ENCODE measurements at places on chromosomes 7 and 10.

DNA sequence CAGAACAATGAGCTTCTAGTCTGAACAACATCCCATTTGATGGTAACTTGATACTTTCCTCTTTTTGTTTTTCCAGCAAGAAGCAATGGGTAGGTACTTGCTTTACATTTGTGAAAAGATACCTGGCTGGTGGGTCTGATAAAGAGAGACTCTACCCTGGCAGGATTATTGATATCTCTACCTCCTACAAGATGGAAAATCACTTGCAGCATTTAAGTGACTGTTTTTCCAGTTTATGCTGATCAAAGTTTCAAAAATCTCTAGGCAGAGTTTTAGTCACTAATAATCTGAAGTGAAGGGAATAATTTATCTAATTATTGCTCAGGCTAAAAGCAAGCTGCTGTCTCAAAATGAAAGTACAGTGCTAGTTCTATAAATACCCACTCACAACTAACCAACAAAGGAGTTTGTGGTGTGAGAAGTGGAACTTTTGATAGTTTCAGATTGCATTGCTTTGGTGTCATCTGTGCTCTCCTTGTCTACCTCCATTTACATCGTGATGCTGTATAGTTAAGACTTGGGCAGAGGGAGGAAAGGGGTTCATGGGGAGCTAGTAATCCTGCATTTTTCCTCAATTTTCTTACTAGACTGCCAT, 86.0 kb upstream of the ANKRD1 start:
- peak; percentile 74 for DNase-seq

DNA sequence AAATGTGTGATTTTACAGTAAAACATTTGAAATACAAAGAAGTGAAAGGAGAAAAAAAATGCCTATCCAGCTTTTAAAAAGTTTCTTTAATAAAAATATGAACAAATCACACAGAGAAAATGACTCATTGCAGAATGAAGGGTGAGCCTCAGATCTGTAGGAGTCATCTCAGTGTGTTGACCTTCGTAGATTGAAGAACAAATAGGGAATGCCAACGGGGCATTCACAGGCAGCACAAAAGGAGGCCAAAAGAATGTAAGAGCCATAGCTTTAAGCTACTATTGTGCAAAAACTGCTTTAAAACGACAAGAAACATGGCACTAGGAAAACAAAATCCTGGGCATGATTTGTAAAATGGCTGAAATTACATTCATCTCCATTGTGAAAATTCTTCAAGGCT, 782.7 kb upstream of the CELF2 start:
- no peak for DNase-seq

DNA sequence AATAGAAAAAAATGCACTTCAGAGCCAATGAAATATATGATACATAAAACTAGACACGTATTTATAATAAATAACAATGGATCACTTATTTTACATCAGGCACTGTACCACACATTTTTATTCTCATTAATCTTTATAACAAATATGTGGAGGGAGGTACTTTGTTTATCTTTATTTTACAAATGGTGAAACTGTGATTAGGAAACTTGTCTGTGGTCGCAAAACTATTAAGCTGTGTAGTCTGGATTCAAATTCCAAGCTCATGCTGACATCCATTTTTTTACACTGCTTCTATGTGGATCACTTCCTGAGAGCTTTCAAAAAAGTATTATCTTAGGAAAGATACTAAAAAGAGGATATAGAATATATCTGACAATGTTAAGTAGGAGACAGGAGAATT, 978.6 kb downstream of the SORCS1 start:
- no peak for DNase-seq

- peak; percentile 12 for DNase-seq
Measured at GRCh38 chr7:1535701-1536454, 5.4 kb downstream of the MAFK start.

- DNase-seq = peak; percentile 31
Measured at GRCh38 chr7:5528815-5529442, 105.3 kb upstream of the TNRC18 start.

- DNase-seq = no peak
Measured at GRCh38 chr10:2926918-2927660, 140.3 kb upstream of the PFKP start.

GRCh38 chr10:63901881-63902280, 380.7 kb downstream of the REEP3 start:
- no peak for DNase-seq

DNA sequence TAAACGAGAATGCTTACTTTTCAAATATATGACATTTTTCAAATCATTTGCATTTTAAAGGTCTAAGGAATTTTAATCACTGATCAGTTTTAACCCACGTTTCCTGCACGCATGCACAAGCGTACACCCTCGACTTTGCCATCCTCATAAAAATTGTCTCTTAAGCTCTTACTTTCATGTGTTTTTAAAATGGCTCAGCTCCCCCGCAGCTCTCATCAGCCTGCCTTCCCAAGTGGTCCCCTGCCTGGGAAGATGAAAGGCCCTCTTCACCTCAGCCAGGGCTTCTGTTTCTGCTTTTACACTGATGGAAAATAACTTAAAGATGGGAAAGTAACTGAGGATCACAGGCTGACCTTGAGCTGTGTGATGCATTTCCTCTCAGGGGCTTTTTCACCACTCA, 131.6 kb upstream of the LSM8 start:
- DNase-seq = no peak

GRCh38 chr10:109676703-109677102, 246.6 kb downstream of the XPNPEP1 start:
- no peak for DNase-seq

DNA sequence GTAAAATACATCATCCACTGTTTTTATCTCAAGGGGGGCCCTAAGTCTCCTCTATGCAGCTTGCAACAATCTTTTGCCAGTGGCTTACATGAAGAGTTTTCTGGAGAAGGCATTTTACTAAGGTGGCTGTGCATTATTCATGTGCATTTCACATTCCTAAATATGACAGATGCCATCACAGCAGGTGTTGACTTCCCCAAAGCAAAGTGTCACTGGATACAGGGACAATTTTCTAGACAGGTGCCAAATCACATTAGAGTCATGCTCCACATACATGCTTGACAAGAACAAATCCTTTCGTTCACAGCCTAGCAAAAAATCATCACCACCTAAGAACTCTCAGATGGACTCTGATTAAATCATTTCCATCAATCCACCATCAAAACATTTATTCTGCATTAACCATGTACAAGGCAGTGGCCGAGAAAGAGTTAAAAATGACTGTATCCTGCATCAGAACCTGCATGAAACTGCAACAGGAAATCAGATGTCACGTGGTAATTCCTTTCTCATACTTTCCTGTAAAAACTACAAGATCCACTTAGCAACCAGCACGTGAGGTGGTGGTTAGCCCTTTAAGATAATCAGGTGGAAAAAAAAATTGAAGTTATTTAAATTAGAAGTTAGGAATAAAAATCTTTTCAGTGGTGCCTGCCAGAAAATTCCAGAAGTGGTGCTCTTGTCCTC, 88.2 kb upstream of the AFAP1L2 start:
- no peak for DNase-seq

Data from pons (tissue), 1 donor.